Naive thymus-derived CD4-positive, alpha-beta T cell (primary cell): ENCODE measurements at places on chromosomes 3 and 15.

GRCh38 chr3:126474498-126475412 lies 936 bp downstream of the ZXDC start:
- DNase-seq = no peak

- no peak for DNase-seq
Observed at GRCh38 chr3:128348805-128349531, 117.7 kb downstream of the DNAJB8 start.

- peak; percentile 9 for DNase-seq
Observed at GRCh38 chr3:119911748-119912147, 129.8 kb downstream of the NR1I2 start.

GRCh38 chr3:133924041-133924440 lies 28.4 kb upstream of the RAB6B start:
- DNase-seq = no peak

DNA sequence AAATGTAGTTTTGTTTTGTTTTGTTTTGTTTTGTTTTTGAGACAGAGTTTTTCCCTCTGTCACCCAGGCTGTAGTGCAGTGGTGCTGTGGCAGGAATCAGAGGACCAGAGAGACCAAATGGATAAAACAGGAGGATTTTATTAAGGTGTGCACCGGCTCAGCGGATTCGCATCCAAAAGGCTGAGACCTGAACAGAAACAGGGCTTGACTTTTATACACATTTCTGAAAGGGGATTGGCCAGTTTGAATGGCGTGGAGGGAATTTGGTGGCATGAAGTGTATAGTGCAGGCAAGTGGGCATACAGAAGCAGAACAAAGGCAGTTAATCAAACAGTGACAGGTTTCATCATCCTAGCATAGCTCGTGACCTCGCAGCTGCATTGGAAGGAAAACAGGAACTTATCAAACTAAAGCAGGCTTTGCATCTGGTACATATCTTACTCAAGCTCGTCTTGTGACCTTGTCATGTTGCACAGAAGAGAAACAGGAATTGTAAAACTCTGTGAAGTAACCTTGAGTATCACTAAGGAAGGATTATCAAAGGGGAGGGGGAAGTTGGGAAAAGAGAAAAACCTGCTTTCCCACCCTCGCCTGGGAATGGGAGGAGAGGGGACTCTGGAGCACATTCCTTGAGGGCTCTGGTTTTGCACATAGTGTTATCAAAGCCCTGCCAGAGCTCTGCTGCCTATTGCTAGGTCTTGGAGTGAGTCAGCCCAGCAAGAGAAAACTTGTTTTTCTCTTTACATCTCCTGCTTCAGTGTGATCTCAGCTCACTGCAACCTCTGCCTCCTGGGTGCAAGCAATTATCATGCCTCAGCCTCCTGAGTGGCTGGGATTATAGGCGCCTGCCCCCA lies 38.5 kb downstream of the C3orf62 start:
- DNase-seq = no peak

DNA sequence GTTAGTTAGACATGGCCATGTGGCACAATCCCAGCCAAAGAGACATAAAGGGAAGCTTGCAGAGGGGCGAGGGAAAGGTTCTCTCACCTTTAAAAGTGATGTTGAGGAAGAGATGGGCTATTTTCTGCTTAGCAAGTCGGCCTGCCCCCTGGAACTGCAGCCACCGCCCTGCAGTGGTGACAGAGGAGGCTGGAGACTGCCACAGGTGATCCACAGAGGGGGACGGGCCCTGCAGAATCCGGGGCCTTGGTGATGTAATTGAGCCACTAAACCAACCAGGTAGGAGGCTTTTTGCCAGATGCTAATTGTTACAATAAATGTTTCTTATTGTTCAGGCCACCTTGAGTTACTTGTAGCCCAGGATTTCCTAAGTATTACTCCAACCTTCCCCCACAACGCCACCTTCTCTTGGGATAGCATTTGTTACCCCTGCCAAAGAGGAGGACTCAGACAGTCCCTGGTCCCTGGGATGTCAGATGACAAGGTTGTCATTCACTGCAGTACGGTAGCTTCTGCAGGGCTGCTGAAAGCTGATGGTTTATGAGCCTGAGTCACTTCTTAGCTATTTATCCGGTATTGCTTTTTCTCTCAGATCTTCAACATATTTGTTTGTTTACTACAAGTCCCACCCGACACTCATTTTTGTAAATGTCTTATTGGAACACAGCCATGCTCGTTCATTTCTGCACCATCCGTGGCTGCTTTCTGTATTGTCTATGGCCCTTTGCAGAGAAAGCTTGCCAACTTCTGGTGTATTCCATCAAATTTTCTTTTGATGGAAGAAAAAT lies 63.3 kb upstream of the SEC61A1 start:
- DNase-seq = no peak

GRCh38 chr3:49869525-49870126 lies at the start of gene CAMKV:
CAMKV (minus strand) TSS chr3:49869906; CDS start chr3:49862388, 7,518 bp downstream.
- DNase-seq = peak; percentile 19

- no peak for DNase-seq
Observed at GRCh38 chr3:114274929-114275328, 18.9 kb upstream of the TIGIT start.

DNA sequence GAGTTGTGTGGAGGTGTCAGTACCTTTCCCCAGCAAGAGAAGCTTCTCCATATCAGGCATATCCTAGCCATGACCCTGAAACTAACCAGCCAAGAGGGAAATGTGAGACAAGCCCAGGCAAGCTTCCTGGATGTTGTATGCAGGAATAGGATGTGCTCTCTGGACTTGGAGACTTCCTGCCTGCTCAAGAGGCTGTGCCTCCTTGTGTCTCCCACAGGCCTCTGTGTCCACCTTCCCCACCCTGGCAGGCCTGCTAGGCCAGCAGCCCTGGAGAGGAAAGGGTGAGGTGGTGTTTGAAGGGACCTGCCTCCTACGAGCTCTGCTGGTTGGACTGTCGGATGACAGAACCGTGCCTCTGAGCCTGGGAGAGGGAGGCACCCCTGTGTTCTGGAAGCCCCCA lies 2.1 kb upstream of the DYNLT2B start:
- no peak for DNase-seq

GRCh38 chr3:181017690-181018089 lies 28.2 kb upstream of the DNAJC19 start:
- DNase-seq = no peak

DNA sequence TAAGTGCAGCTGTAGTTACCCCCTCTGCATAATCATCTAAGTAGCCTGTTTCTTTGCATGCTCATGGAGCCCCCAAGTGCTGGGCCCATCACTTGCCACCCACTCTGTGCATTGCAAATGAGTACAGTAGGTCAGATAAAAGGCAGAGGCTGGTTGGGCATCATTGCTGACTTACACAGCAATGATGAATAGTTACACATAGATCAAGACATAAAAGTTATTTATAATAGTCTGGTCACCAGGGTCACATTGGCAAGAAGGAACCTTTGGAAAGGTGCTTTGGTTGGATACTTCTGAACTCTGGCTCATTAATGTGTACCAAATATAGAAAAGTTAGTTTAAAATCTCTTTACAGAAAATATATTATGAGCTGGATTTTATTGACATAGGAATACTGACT lies 111.6 kb downstream of the MITF start:
- no peak for DNase-seq

DNA sequence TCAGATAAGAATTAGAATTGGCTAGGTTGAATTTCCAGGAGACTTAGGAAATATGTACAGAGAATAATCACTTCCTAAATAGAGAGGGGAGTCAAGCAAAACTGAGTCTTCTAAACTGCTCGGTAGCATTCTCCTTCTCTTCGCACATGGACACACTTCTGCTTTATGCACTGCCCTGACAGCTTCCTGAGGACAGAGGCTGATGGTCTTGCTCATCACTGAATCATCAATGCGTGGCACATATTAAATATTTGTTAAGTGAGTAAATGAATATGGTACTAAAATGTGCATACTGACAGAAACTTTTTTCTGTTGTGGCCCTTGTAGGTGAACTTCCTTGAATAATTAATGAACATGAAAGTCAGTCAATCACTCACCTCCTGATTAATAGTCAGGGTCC lies 315.5 kb downstream of the FHIT start:
- DNase-seq = no peak

DNA sequence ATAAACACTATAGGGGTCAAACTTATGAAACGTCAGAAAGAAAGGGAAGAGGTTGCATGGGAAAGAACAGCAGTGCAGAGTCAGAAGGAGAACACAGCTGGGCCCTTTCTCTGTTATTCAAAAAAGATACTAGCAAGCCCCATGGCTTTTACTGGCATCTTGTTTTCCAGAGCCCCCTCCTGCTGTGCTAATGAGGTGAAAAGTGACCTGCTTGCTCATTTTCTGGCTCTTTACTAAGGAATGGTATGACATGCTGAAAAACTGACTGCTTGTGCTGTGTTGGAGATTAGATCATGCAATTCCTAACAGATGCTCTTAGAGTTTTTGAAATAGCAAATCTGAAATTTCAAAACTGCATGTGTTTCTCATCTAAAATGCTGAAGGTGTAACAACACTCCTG lies 541.6 kb upstream of the ALCAM start:
- DNase-seq = no peak

- DNase-seq = no peak
Observed at GRCh38 chr15:40290545-40290917, 7.7 kb upstream of the ANKRD63 start.

DNA sequence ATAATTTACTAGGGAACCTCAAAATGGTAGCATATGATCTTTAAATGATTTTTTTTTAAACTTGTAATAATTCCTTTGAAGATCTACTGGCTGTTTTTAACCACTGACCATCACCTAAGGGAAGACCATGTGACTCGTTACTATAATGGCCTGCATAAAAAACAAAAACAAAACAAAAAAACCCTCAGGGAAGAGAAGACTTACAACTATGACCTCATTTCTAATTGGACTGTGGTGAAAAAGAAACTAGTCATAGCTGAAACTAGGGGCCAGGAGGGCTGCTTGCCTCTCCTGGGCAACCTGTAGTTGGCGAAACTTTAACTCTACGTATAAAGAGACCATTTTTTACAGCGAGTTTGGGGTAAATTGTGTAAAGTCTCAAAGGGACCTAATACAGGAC lies 23.0 kb downstream of the PAQR9 start:
- DNase-seq = no peak

DNA sequence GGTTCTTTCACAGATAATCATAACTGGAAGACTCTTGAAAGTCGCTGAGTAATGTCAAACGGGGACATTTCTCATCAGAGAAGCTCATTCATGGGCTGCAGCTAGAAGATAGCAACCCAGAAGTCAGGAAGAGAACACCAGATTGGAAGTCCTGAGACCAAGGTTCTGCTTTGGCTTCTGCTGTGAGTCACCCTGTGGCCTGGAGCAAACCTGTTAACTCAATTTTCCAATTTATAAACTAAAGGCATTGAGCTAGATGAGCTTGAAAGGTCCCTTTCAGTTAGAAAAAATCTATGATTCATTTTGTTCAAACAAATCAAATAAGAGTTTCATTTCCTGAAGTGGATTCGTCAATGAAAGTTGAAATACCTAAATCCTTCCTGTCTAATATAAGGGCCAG lies 402.2 kb downstream of the EPHB1 start:
- DNase-seq = no peak

- DNase-seq = no peak
Observed at GRCh38 chr3:166372571-166373106, 535.4 kb upstream of the BCHE start.

GRCh38 chr3:58237941-58238681 lies 519 bp downstream of the ABHD6 start:
- peak; percentile 59 for DNase-seq

- no peak for DNase-seq
Observed at GRCh38 chr3:155605571-155605970, 139.3 kb downstream of the PLCH1 start.

DNA sequence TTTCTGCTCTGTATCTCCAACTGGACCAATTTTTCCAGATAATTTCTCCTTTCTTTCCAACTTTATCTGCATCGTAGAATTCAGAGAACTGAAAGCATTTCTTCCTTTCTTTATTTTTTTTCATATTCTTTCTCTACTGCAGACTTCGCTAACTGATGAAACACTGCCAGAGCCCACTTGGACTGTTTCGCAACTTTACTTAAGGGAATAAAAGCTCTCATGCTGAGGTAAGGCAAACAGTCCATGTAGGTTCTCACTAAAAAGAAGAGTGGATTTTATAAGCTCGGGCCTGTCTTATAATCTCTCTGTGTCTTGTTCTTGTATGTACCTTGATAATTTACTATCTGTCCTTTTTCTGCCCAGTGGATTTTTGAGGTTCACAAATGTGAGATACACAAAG lies 163.5 kb downstream of the CNTN4 start:
- no peak for DNase-seq
